ENCODE measurements at places on chromosomes 2 and 18. TPM values are rescaled to one million over a fixed set of nuclear protein-coding genes. Genes with fewer than 3 reads are reported as not detected.

The DAW1 gene
- not detected for total RNA-seq

The EPHA4 gene
- total RNA-seq = 9.7 TPM

The RAB12 gene
- total RNA-seq = 23.7 TPM

The SEPTIN10 gene
- total RNA-seq = not detected

DNA sequence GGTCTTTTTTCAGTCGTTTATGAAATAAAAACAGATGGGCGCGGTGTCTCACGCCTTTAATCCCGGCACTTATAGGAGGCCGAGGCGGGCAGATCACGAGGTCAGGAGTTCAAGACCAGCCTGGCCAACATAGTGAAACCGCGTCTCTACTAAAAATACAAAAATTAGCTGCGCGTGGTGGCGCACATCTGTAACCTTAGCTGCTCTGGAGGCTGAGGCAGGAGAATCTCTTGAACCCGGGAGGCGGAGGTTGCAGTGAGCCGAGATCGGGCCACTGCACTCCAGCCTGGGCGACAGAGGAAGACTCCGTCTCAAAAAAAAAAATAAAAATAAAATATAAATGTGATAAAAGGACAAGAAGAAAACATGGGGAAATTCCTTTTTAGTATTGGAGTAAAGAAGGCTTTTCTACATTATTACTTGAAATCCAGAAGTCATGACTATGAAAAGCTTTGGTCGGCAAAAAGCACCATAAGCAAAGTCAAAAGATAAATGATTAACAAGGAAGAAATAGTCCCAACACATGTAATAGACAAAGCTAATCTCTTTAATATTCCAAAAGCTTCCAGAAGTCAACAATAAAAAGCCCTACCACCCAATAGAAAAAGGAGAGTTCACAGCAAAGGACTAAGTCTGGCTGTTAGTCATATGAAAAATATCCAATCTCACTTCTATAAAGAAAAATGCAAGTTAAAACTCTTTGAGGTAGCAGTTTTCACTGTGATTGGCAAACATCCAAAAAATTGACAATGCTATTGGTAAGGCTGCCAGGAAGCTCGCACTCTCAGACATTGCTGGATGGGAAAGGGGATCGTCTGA is 1.4 kb upstream of the FAM168B start:
- no peak for DNase-seq

DNA sequence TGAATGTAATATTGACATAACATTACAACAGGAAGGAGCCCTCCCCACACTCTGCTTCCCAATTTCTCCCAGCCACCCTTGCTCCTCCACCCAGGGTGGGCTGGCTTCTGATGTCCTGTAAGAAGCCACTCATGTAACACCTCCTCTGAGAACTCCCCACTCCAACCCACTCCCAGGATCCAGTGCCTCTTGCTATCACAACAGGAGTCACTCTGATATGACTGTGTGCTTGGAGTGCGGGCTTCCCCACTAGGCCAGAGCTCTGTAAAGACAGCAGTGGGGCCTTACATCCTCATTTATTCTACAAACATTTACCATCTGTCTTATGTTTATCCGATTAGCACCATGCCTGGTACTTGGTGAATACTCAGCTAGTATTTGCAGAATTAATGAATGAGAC is 65.1 kb downstream of the PTGR3 start:
- no peak for DNase-seq

GRCh38 chr2:88545118-88545517 is 82.1 kb downstream of the EIF2AK3 start:
- DNase-seq = no peak

DNA sequence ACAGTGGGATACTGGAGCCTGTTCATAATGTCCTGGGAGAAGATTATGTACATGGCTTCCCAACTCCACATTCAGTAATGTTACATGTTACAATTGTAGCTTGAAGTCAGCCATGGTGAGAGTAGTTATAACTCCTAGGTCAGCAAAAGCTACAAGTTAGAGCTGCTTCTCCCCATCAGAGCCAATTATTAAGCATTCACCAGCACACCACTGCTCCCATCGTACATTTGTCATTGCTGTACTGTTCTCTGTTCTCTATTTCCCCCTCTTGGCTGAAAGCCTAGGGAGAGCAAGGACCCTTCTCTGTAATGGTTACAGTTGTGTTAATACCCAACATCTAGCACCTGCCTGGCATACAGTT is 5.3 kb upstream of the TLK1 start:
- no peak for DNase-seq

- DNase-seq = no peak
Measured at GRCh38 chr2:94980406-94980805, 45.1 kb upstream of the MAL start.
